ENCODE measurements at places on chromosomes 1 and 21.

DNA sequence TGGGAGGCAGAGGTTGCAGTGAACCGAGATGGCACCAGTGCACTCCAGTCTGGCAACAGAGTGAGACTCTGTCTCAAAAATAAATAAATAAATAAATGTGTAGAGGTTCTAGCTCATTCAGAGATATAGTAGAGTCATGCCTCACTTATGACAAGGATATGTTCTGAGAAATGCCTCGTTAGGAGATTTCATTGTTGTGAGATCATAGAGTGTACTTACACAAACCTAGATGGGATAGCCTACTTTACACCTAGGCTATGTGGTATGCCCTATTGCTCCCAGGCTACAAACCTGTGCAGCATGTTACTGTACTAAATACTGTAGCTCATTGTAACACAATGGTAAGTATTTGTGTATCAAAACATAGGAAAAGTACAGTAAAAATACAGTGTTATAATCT is 155.3 kb upstream of the JUN start:
- DNase-seq: no peak
- H3K27ac ChIP-seq: no peak overlapping the region
- H3K36me3 ChIP-seq: peaks cover 5% of the 10 kb centered on the region

GRCh38 chr1:200365897-200366426 is 43.9 kb downstream of the ZNF281 start:
- H3K27me3 ChIP-seq: no peaks in the 10 kb centered on the region
- H3K27ac ChIP-seq: no peak overlapping the region
- DNase-seq: no peak
- no peaks in the 10 kb centered on the region for H3K36me3 ChIP-seq
- no peaks in the 10 kb centered on the region for H3K4me1 ChIP-seq

GRCh38 chr1:3836421-3836820 is 20.6 kb downstream of the CEP104 start:
- H3K36me3 ChIP-seq: peaks cover 61% of the 10 kb centered on the region
- H3K27me3 ChIP-seq: no peaks in the 10 kb centered on the region
- no peak for DNase-seq
- no peaks in the 10 kb centered on the region for H3K4me1 ChIP-seq
- H3K4me3 ChIP-seq: no peak overlapping the region

- no peaks in the 10 kb centered on the region for H3K4me1 ChIP-seq
- DNase-seq: no peak
- H3K36me3 ChIP-seq: no peaks in the 10 kb centered on the region
- H3K27me3 ChIP-seq: peaks cover 13% of the 10 kb centered on the region
- no peak overlapping the region for H3K27ac ChIP-seq
Measured at GRCh38 chr1:63200676-63201075, 121.7 kb upstream of the FOXD3 start.

- H3K4me3 ChIP-seq: no peak overlapping the region
- DNase-seq: peak; percentile 53
- no peaks in the 10 kb centered on the region for H3K36me3 ChIP-seq
Measured at GRCh38 chr1:239976130-239976968, 115.3 kb upstream of the FMN2 start.

- H3K36me3 ChIP-seq: no peaks in the 10 kb centered on the region
- no peak overlapping the region for H3K27ac ChIP-seq
- DNase-seq: no peak
- H3K4me3 ChIP-seq: no peak overlapping the region
- peaks cover 52% of the 10 kb centered on the region for H3K27me3 ChIP-seq
Measured at GRCh38 chr1:100536031-100536430, 1.9 kb upstream of the GPR88 start.

- no peaks in the 10 kb centered on the region for H3K27me3 ChIP-seq
- DNase-seq: no peak
- H3K36me3 ChIP-seq: no peaks in the 10 kb centered on the region
- H3K4me3 ChIP-seq: no peak overlapping the region
Measured at GRCh38 chr1:97114842-97115241, 393.3 kb downstream of the PTBP2 start.

Data from activated CD4-positive, alpha-beta T cell treated with anti-CD3 and anti-CD28 coated beads, Interleukin-2, amount 10 ng/mL, durations not matched to agents 7 days and 5 days (primary cell).